ENCODE measurements at places on chromosomes 2 and 18. TPM values are rescaled to one million over a fixed set of nuclear protein-coding genes. Genes with fewer than 3 reads are reported as not detected.

The RUFY4 gene
- not detected for total RNA-seq

The IL37 gene
- not detected for total RNA-seq

The LAMA1 gene
- total RNA-seq: 1.4 TPM

The AMER3 gene
- not detected for total RNA-seq

The C2orf15 gene
- 1.1 TPM for total RNA-seq

The CRYBA2 gene
- not detected for total RNA-seq

The UPP2 gene
- total RNA-seq: not detected

DNA sequence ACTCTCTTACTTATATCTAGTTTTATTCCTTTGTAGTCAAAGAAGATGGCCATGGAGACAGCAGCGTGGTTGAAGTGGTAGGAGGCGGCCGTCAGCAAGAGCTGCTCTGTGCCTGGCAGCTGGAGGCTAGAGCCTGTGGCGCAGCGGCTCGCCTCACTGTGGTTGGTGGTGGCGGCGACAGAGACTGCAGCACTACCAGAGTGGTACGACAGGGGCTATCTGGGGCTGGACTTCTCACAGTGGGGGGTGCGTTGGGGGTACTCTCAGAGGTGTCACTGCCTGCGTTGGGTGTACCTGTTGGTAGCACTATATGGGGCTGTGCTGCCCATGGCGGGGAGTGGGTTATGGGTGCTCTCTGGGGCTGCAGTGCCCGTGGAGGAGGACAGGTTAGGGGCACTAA is 8.5 kb upstream of the ANKRD62 start:
- no peak for DNase-seq

GRCh38 chr18:78884502-78884901 is 95.1 kb upstream of the SALL3 start:
- DNase-seq: no peak

DNA sequence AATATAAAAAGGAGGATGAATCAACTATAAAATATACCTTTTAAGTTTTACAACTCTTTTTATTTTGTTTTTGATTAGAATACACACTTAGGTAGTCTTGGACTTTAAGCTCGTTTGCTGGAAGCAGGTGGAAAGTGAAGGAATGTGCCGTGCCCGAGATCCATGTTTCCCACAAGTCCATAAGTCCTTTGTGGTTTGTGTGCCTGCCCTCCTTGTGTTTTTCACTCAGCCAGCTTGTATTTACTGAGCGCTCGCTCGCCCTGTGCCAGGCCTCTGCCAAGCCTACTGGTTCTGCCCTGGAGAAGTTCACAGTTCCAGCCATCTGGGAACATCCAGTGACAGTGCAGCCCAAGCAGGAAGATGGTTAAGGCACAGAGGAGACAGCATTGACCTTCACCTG is 142.6 kb downstream of the MGAT5 start:
- no peak for DNase-seq

DNA sequence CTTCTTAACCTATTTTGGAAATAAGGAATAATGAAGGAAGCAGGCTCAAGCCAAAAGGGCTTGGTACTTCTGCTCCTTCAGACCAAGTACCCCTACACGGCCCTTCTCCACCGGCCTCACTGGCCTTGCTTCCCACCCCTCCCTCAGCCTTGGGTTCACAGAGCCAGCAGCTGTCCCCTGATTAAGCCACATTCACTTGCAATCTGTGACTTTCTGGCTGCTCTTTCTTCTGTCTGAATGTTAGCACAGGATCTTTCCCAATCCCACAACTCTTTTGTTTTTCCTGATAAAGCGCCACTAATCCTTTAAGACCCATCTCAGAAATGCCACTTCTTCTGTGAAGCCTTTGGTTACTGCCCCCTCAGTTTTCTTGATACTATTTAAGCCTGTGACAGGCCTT is 52.4 kb downstream of the REEP1 start:
- DNase-seq: peak; percentile 21

GRCh38 chr2:189372688-189373257 is 68.5 kb upstream of the WDR75 start:
- no peak for DNase-seq

DNA sequence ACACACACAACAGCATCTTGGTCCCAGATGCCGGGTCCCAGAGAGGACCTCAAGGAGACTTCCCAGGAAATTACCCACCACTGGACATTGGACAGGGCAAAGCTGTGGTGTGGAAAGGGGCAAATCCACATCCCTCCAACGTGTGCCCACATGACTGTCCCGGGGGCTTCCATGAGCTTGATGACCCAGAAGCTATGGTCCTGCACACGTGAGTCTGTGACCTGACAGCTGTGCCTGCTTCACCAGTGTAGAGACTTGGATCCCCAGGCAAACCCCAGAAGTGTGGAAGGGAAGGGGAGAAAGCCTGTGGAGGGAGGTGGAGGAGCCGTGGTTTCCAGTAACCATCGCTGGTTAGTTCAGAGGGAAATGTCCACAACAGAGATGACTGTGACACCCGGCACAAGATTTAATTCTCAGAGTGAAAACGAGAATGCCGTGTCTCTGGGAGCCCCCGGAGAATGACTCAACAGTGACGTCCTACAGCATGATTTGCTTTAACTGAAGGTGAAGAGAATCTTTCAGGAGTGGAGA is 19.1 kb upstream of the GPR55 start:
- DNase-seq: no peak

GRCh38 chr2:75641587-75641986 is 5.0 kb upstream of the MRPL19 start:
- DNase-seq: no peak

DNA sequence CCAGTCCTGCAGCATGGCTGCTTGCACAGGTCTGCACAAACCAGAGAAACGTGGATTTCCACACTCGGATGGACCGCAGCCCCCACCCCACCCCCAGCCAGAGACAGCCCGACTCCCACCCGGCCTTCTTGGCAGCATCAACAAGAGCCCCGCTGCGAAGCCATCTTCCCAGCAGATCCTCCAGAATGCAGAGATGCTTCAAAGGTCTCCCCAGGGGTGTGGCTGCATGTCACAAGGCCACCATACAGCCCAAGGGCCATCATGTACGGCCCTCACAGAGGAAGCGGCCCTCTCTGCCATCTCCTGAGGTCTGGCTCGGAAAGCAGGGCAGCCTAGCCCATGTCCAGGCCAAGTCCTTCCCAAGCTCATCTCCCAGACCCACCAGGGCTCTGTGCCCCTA is 11.5 kb downstream of the DNMT3A start:
- no peak for DNase-seq

DNA sequence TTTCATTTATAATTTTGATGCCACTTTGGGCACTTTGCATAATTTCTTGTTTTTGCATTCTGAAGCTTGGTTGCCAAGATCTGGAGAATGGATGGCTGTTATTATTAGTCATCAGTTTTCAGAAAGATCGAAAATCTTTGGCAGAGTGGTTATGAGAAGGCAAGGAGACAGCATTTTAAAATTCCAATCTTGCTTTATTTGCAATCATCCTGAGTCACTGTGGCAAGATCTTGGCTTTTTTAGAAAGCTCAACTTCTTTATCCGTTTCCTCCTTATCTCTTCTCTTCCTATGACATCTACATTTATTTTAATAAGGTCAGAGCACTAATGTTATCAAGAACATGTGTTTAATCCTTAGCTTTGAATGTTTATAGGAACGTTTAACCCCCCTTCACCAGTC is 31.1 kb upstream of the EIF2AK3 start:
- DNase-seq: no peak

DNA sequence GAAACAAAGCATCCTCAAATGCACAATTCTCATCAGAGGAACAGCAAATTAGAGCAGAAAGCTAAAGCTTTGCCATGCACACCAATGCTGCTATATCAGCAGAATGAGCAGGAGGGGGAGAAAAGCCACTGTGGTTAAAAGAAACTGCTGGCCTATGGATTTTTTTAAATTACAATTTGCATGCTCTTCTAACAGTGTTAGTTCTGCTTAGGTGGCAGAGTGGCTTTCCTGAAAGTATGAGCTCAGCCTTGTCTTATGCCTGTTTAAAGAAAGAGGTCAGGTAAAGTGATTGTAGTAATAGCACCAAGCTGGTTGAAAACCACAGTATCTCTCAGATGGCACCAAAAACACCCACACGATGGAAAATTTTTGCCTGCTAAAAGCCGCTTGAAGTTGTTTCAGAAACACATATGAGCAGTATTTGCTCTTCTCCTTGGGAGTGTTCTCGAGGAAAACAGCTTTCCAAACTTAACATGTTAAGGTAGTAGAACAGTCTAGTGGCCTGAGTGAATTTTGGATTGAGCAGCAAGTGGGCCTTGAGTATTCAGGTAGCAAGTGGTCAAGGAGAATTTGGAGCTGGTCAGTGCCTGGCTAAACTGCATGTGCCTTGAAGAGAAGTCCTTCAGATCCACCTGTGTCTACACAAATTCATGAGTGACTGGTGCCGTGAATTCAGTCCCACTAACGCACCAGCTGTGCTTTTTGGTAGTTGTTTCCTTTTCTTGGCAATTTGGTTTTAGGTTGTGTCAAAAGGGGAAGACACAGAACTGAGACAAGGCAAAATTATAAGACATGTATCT is 19.6 kb upstream of the NDUFV2 start:
- no peak for DNase-seq

GRCh38 chr2:192236136-192236535 is 41.4 kb upstream of the TMEFF2 start:
- no peak for DNase-seq

DNA sequence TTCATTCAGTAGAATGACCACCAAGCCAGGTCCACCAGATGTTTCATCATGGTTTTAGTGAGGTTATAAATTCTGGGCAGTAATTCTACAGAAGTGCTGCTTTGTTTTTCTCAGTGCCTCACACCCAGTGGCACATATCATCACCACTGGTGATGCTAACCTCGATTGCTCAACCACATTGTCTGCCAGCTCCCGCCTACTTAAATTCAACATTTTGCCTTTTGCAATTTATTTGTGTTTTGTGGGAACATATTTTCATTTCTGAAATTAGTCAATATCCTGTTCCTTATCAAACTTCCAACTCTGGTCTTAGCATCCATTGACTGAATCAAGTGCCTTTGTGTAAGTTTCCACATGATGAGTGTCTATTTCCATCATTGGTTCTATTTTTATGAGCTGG is 62.3 kb upstream of the TMEM178A start:
- DNase-seq: no peak

DNA sequence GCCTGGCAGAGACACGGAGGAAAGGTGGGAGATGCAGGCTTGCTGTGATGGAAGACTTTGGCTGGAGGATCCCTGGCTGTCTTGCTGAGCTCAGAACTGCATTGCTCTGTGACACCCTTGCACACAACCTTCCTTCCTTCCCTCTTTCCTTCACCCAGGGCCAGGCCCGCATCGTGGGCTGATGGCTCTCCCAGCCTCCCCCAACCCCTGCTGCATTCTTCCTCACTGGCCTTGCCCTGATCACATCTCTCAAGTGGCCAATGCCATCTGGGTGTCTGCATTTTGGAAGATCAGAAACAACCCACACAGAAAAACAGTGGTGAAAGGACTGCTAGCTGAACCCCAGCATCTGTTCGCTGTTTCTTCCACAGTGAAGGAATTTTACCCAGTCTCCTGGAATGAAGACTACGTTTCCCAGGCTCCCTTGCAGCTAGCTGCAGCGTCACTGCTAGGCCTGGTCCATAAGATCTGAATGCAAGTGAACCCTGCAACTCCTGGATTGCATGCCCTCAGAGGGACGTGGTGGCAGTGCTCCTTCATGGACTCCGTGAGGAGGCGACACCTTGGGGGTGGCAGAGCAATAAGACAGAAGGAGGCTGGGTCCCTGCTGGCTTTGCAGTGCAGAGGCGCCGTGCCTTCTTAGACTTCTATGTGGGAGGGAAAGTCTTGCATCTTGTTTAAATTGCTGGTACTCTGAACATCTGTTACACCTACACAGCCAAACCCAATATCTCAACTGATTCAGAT is 78.9 kb upstream of the YWHAQ start:
- no peak for DNase-seq

All from upper lobe of right lung (tissue), 1 donor.